ENCODE measurements at places on chromosomes 2 and 18.
A peak's percentile ranks its signal among the peaks of the same experiment; 100 is the strongest.

GRCh38 chr2:61658841-61659780, 121.0 kb upstream of the XPO1 start:
- peak; percentile 61 for DNase-seq

GRCh38 chr2:151851761-151852160, 23.5 kb upstream of the ARL5A start:
- no peak for DNase-seq

- DNase-seq, result no peak
These were observed 1112.3 kb upstream of the FANCL start for GRCh38 chr2:59353306-59353921.

DNA sequence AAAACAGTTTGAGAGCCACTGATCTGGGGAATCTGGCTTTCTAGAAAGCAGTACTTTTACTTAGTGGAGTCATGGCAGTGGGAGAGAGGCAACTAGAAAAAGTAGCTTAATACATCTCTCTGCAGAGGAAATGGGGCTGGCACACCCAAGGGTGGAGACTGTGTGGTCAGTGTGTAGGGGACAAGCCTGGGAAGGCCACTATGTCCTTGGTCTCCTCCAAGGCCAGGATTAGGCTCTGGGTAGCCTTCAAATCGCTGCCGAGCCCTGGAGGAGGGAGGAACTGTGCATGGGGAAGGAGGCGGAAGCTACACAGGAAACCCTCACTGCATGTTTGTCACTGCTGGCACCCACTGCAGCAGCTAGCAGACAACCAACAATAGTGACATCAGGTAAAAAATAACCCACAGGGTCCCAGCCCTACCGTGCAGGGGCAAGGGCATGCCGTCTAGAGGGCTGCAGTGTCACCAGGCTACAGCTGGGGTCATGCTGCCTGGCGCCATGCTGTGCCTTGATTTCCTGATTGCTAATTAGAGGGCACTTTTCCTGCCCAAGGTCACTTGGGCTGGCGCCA, 34.8 kb downstream of the LBH start:
- peak; percentile 24 for DNase-seq

DNA sequence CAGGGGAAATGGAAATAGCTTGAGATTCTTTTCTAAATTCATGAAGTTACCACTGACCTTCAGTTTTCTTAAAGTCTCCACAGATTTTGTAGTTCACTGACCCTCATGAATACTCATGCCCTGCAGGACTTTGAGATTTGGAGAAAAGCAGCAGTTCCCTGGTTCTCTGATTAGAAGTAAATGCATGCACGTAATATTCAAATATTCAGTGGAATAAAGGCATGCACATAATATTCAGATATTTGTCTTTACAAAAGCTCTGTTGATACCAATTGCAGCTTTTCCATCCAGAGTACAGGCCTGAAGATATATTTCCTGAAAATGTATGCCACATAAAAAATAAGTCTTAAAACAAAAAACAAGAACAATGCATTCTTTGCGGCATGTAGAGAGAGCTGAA, 219.8 kb downstream of the ADCYAP1 start:
- DNase-seq, result no peak

- DNase-seq, result no peak
These were observed 86.6 kb downstream of the EPHA4 start for GRCh38 chr2:221485503-221485870.

GRCh38 chr2:72078773-72079172, 68.9 kb downstream of the CYP26B1 start:
- no peak for DNase-seq

GRCh38 chr2:179751163-179751809, 110.1 kb downstream of the ZNF385B start:
- peak; percentile 61 for DNase-seq

DNA sequence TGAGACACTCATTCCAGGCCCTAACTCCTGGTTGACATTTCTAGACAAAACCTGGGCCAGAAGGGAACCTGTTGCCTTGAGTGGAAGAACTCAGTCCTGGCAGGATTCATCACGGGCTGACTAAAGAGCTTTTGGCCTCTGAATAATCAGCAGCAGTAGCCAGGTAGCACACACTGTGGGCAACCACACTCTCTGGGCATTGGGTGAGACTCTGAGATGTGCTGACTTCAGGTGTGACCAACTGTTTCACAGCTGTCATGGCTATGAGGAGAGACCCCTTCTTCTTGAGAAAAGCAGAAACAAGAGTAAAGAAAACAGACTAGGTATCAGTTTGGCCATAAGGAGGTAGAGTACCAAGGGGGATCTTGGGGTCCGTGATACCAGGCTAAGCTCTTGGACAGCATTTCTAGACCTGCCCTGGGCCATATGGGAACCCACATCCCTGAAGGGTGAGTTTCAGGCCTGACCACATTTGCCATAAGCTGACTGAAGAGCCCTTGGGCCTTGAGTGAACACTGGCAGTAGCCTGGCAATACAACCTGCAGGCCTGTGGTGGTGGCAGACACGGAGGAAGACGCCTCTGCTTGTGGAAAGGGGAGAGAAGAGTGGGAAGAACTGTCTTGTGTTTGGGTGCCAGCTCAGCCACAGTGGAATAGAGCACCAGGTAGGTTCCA, 230.9 kb downstream of the DLGAP1 start:
- no peak for DNase-seq

Measured in cardiac fibroblast (primary cell).